ENCODE measurements at places on chromosomes 5 and 9. TPM values are rescaled to one million over a fixed set of nuclear protein-coding genes. Genes with fewer than 3 reads are reported as not detected.

DNA sequence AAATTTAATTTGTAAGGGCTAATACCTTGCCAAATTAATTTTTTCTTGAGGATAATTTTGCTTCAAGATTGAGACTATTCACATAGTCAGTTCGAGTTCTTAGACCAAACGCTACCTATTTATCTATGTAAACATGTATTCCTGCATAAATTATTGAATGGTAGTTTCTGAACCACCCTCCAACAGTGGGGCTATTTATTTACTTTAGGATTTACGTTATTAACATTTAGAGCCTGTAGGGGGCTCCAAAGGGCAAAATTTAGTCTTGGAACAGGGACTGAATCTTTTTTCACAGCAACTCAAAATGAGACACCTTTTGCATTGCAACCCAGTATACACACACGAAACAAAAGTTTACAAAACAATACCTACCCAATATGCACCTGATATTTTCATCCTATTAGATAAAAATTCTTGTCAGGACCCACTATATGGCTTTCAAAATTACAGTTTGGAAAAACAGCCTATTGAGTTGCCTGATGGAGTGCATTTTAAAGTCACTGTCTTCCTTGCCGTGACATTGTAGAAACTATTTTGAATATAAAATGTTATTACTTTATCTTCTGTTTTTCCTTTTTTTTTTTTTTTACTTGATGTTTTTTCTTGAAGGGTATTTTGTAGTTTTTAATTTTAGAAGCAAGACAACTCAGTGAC is 47.1 kb upstream of the POU4F3 start:
- H3K27me3 ChIP-seq = no peaks in the 10 kb centered on the region
- H3K4me3 ChIP-seq = no peak overlapping the region
- H3K4me1 ChIP-seq = no peaks in the 10 kb centered on the region
- no peak overlapping the region for H3K27ac ChIP-seq
- DNase-seq = no peak
- no peaks in the 10 kb centered on the region for H3K36me3 ChIP-seq

DNA sequence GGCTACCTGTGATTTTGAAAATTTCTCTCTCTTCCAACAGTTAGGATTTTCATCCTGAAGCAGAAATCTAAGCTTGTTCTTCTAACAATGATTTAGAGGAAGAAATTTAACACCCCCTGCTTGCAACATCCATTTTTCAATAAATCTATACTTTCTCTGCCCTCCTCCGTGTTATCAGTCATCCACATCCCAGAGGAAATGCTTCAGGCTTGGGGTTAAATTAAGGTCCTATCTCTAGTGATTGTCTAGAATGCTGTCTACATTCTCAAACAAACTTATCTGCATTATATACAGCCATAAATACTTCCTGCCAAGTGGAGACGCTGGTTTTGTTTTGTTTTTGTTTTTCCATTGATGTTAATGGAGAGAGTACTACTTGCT is 371.0 kb downstream of the CSNK1G3 start:
- no peak overlapping the region for H3K27ac ChIP-seq
- H3K27me3 ChIP-seq = no peaks in the 10 kb centered on the region
- H3K4me1 ChIP-seq = no peaks in the 10 kb centered on the region
- DNase-seq = no peak

LRRC70 gene
- not detected for polyA plus RNA-seq

DNA sequence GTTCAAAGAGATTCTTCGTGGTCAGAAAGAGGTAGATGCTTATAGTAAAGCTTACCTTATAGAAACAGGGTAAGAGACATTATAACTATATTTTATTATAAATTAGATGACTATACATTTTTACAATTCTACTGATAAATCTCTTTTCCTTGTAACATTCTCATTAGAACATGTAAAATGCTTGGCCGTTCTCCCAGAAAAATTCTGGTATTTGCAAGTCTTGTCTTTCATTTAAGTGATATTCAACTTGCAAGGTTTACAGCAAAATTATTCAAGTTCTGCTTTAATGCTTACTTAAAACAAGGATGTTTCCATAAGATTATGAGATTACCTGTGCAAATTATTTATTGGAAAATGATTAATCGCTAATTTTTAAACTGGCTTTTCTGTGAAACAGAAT is 41.3 kb upstream of the CDH18 start:
- H3K36me3 ChIP-seq = no peaks in the 10 kb centered on the region
- no peaks in the 10 kb centered on the region for H3K27me3 ChIP-seq
- no peak overlapping the region for H3K27ac ChIP-seq
- no peak for DNase-seq
- no peaks in the 10 kb centered on the region for H3K4me1 ChIP-seq

- no peak for DNase-seq
- no peak overlapping the region for H3K4me3 ChIP-seq
- no peaks in the 10 kb centered on the region for H3K4me1 ChIP-seq
- no peak overlapping the region for H3K27ac ChIP-seq
- no peaks in the 10 kb centered on the region for H3K36me3 ChIP-seq
- no peaks in the 10 kb centered on the region for H3K27me3 ChIP-seq
Observed at GRCh38 chr5:38569180-38569579, 12.7 kb upstream of the LIFR start.

SRD5A1 gene
- polyA plus RNA-seq = 9.5 TPM

GRCh38 chr9:16868701-16869100 is 1.8 kb downstream of the BNC2 start:
- H3K27ac ChIP-seq = peak overlapping the region; percentile 98
- no peaks in the 10 kb centered on the region for H3K27me3 ChIP-seq
- H3K4me1 ChIP-seq = peaks cover 19% of the 10 kb centered on the region
- no peak for DNase-seq

DNA sequence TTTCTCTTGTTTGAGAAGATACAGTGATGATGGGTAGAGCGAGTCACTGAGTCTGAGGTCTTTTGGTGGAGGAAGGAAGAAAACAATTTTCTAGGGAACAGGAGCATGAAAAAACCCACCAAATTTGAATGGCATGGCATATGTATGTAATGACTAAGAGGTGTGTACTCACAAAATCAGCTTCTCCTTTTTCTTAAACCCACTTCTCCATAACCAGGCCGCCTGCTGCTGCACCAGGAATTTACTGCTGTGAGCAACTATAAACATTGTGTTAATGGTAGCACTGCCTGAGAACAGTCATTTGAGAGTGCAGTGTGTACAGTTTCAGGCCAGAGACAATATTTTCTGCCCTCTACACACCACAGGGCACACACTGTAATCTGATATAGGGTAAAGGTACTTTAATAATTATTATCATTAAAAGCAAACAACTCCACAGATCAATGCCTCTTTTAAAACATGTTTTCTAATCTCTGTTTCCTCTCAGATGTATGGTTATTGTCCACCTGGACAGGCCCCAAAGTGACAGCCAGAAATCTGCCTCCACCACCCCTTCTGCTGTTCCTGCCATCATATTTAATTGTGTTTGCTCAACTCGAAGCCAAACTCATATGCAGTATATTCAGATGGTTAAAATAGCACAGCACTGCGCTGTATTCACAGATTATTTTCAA is 241.6 kb downstream of the KIAA0825 start:
- H3K4me3 ChIP-seq = no peak overlapping the region
- H3K4me1 ChIP-seq = peaks cover 16% of the 10 kb centered on the region
- H3K36me3 ChIP-seq = no peaks in the 10 kb centered on the region
- H3K27me3 ChIP-seq = no peaks in the 10 kb centered on the region
- no peak overlapping the region for H3K27ac ChIP-seq

GRCh38 chr5:54528633-54529209 is 11.2 kb downstream of the SNX18 start:
- H3K4me3 ChIP-seq = no peak overlapping the region
- no peaks in the 10 kb centered on the region for H3K27me3 ChIP-seq
- DNase-seq = no peak
- H3K4me1 ChIP-seq = no peaks in the 10 kb centered on the region
- H3K27ac ChIP-seq = peak overlapping the region; percentile 99

DNA sequence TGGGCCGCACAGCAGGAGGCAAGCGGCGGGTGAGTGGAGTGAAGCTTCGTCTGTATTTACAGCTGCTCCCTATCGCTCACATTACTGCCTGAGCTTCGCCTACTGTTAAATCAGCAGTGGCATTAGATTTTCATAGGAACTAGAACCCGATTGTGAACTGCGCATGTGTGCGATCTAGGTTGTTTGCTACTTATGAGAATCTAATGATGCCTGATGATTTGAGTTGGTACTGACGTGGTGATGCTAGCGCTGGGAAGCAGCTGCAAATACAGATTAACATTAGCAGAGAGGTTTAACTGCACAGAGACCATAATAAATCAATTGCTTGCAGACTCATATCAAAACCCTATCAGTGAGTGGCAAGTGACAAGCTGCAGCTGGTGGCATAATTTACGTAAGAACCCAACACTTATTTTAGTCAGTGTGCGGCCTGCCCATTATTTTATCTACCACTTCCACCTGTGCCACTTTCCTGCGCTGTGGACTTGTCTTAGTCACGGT is 133.4 kb upstream of the CDH9 start:
- no peaks in the 10 kb centered on the region for H3K36me3 ChIP-seq
- no peak overlapping the region for H3K27ac ChIP-seq
- H3K27me3 ChIP-seq = no peaks in the 10 kb centered on the region
- H3K4me3 ChIP-seq = no peak overlapping the region

TXNDC8 gene
- not detected for polyA plus RNA-seq

CLK4 gene
- polyA plus RNA-seq = 7.8 TPM

GRCh38 chr5:67193439-67193807 is 3.2 kb downstream of the CD180 start:
- H3K36me3 ChIP-seq = no peaks in the 10 kb centered on the region
- H3K27me3 ChIP-seq = no peaks in the 10 kb centered on the region
- H3K27ac ChIP-seq = no peak overlapping the region
- no peak overlapping the region for H3K4me3 ChIP-seq
- DNase-seq = no peak

PALM2AKAP2 gene
- not detected for polyA plus RNA-seq

- H3K27ac ChIP-seq = no peak overlapping the region
- no peak overlapping the region for H3K4me3 ChIP-seq
- no peaks in the 10 kb centered on the region for H3K36me3 ChIP-seq
- H3K27me3 ChIP-seq = no peaks in the 10 kb centered on the region
- H3K4me1 ChIP-seq = no peaks in the 10 kb centered on the region
Observed at GRCh38 chr5:35859101-35859661, 2.5 kb downstream of the IL7R start.

DNA sequence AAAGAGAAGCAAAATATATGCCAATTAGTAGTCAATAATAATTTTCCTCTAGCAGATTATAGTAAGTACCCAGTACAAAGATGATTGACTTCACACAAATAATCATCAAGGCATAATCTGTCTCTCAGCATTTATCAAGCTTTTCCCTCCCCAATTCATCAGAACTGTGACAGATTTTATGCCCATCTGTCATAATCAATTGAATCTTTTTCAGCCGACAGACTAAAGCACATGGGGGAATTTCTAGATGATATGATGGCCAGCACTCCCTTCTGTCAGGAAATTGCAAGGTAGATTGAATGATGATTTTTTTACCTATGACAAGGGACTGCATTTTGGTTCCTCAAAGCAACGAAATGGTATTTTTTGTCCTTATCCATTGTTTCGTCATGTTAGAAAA is 227.1 kb upstream of the CYLC2 start:
- no peaks in the 10 kb centered on the region for H3K4me1 ChIP-seq
- no peak for DNase-seq
- H3K27me3 ChIP-seq = no peaks in the 10 kb centered on the region
- no peak overlapping the region for H3K27ac ChIP-seq
- no peaks in the 10 kb centered on the region for H3K36me3 ChIP-seq

F12 gene
- 8.1 TPM for polyA plus RNA-seq

DNA sequence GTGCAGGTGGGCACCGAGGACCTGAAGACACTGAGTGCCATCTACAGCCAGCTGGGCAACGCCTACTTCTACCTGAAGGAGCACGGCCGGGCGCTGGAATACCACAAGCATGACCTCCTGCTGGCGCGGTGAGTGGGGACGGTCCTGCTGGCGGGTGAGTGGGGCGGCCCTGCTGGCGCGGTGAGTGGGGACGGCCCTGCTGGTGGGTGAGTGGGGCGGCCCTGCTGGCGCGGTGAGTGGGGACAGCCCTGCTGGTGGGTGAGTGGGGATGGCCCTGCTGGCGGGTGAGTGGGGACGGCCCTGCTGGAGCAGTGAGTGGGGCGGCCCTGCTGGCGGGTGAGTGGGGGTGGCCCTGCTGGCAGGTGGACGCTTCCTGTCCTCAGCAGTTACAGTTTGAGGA is 7.2 kb downstream of the GPSM1 start:
- H3K27ac ChIP-seq = no peak overlapping the region
- H3K4me1 ChIP-seq = no peaks in the 10 kb centered on the region
- no peak overlapping the region for H3K4me3 ChIP-seq
- peaks cover 9% of the 10 kb centered on the region for H3K36me3 ChIP-seq
- DNase-seq = no peak
- no peaks in the 10 kb centered on the region for H3K27me3 ChIP-seq

- no peak overlapping the region for H3K4me3 ChIP-seq
- peaks cover 9% of the 10 kb centered on the region for H3K4me1 ChIP-seq
- H3K27me3 ChIP-seq = no peaks in the 10 kb centered on the region
- H3K27ac ChIP-seq = no peak overlapping the region
- H3K36me3 ChIP-seq = no peaks in the 10 kb centered on the region
Observed at GRCh38 chr5:135456238-135457099, 4.3 kb upstream of the TIFAB start.

- H3K27ac ChIP-seq = no peak overlapping the region
- no peak for DNase-seq
- no peaks in the 10 kb centered on the region for H3K4me1 ChIP-seq
- H3K36me3 ChIP-seq = no peaks in the 10 kb centered on the region
Observed at GRCh38 chr9:1320607-1321195, 270.5 kb downstream of the DMRT2 start.
